ENCODE measurements at places on chromosomes 3 and 15. TPM values are rescaled to one million over a fixed set of nuclear protein-coding genes. Genes with fewer than 3 reads are reported as not detected.
A peak's percentile ranks its signal among the peaks of the same experiment; 100 is the strongest.

GRCh38 chr3:78287085-78287484, 1247.2 kb downstream of the ROBO2 start:
- DNase-seq: no peak

DNA sequence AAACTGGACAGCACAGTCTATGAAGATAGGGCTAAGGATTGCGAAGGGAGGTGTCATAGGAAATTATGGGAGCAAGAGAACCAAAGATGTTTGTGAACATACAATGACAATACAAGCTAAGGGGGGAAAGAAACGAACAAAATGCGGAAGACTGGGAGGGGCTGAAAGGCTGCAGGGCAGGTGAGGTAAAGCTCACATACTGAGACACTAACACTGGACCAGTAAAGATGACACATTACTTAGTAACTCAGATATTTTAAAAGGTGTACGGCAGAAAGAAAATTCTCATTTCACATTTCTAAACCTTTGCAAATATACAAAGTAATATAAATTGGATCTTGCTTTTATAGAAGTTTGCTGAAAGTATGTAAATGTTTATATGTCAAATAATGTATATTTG, 10.1 kb downstream of the CLDND1 start:
- no peak for DNase-seq

DNA sequence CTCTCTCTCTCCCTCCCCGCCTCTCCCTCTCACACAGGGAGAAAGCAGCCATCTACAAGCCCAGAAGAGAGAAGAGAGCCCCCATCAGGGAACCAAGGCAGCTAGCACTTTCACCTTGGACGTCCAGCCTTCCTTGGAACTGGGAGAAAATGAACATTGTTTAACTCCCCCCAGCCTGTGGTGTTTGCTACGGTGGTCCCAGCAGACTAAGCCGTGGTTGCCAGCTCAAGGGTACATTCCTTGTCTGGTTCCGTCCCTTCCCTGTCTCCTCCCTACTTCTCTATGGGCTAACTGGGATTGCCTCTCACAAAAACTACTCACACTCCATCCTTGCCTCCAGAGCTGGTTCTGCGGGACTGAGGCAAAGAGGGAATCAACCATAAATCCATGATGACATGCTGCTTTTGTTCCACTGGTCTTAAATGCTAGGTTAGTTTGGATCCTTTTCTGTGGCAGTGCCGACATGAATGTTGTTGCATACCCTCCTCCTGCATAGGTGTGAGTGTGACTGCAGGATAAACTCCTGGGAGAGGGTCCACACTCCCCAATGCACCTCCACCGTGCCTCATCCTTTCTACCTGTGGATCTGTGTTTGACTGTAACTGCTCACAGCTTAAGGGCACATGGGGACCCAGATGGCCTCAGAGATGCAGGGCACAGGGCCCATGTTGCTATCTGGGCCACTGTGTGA, 12.0 kb downstream of the C3orf22 start:
- no peak for DNase-seq

GRCh38 chr3:126699011-126699410, 5.0 kb upstream of the CHCHD6 start:
- no peak for DNase-seq

- no peak for DNase-seq
Observed at GRCh38 chr15:83784975-83785374, 131.1 kb downstream of the ADAMTSL3 start.

GRCh38 chr15:79032656-79033055, 57.9 kb downstream of the RASGRF1 start:
- DNase-seq: no peak

- DNase-seq: no peak
Observed at GRCh38 chr3:35745351-35745750, 106.0 kb downstream of the ARPP21 start.

- DNase-seq: no peak
Observed at GRCh38 chr15:42157981-42158765, 1.7 kb upstream of the PLA2G4F start.

DNA sequence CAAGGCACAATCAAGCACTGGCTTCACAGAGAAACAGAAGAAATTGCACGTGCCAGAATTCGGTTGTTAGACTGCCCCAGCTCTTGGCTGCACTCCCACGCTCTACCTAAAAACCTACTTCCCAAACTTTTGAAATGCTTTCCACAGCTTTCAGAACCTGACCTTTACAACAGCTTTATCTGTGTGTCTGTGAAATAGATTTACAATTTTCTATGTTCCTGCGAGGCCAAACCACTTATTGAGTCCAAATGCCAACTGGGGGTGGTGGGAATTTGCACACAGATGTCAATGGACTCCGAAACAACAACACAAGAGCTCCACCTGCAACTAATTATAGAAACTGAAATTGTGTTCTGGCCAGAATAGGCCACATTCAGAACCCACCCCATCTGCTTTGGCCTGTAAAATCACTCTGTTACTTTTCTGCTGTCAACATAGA, 44.6 kb downstream of the ERC2 start:
- DNase-seq: no peak

DNA sequence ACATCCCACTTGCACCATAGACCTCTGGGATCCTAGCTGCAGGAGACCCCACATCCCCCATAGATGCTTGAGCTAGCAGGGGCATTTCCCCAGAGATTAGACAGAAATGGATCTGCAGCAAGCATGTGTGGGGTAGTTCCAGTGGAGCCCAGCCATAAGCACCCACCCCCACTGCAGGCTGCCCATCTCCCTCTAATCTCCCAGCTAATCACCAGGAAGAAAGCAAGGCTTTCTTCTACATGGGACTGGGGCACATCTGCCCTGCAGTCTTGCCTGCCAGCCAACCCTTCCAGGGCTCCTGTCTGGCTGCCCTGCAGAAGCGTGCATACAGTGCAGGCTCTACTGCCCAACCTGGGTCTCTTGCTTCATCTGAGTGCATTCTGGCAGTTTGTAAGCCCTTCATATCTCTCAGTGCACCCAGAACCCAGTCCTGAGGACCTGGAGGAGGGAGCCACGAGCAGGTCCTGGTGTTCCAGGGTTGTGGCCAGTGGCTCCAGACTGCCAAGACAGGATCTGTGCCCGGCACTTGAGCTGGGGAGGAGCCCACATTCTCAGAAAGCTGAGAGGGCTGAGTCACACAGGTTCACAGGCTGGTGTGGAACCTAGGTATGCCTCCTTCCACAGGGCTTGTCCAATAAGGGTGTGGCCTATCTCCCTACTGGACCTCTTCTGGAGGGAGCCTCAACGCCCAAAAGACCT, 49.9 kb upstream of the IGSF11 start:
- DNase-seq: no peak

GRCh38 chr15:26887926-26888666, 21.2 kb downstream of the GABRA5 start:
- peak; percentile 33 for DNase-seq

GRCh38 chr3:111864821-111865656, 6.0 kb downstream of the PHLDB2 start:
- DNase-seq: no peak

GRCh38 chr15:68413363-68414205, 18.4 kb downstream of the ITGA11 start:
- DNase-seq: no peak

DNA sequence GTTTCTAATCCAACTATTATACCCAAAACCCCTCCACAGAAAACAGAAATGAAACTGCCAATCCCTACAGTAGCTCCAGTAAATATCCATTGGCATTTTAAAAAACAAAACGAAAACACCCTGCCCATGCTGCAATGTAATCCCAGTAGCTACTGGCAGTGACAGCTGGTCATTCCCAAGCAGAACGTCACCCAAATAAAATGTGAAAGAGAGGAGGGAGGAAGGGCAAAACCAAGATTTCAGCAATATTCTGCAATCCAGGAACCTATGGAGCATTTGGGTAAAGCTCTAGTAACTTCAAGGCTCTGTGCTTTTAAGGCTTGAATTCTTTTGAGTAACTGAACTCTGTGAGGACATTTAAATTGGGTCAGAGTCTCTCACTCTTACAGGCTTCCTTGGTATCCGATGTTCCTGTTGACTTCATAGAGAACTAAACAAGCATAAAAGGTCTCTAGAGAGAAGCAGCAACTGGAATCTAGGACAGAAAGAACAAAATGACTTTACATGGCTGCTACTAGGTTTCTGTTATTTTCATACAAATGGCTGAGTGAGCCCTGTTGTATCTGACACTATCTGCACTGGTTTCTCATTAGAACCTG, 136.2 kb downstream of the TNIK start:
- no peak for DNase-seq

GRCh38 chr3:184718431-184718830, 6.6 kb upstream of the MAGEF1 start:
- no peak for DNase-seq

DNA sequence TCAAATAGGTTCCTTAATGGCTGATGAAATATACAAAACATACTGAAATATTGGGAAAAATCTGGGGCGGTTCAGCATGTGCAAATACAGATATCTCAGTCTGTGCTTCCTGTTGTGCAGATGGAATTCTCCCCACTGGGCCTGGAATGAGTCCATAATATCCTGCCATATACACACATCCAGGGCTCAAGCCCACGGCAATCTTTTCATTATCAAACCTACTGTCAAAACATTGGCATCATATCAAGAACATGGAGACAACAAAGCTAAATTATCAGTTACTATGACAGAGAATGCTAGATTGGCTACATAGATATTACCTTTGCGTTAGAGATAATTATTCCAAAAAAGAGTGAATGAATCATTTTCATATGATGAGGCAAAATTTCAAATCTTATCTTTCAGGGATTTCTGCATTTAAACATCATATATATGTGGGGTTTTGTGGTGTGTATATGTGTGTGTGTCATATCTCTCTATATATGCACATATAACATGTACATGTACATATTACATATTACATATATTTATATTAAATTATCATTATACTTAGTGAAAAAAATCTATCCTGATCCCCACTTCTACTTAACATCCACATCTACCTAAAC, 713.3 kb downstream of the GBE1 start:
- no peak for DNase-seq

DNA sequence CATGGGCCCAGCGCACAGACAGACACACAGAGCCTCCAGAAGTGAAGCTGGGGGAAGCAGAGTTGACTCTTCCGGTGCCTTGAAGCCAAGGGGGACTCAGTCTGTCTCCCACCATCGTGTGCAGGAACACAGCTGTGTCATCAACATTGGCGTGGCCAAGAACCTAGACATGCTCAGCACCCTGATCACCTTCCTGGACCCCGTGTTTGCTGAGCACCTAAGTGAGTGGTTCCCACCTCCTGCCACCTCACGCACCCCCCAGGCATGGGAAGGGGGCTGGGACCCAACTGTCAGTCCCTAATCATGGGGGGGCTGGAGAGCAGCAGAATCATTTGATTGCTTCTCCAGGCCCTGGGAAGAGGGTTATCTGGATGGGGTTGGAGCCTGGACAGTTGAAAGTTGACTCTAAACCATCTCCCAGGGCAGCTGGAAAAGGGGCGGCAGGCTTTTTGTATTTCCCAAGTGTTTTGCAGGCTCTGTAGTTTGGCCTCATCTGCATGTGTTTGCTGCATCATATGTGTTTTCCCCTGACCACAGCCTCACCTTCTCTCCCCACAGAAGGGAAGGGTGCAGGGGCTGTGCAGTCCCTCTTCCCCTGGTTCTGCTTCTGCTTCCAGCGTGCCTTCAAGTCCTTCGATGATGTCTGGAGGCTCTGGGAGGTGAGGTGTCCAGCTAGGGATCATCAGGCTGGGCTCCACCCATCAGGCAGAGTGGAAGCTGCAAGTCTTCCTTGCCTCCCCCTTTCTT, 12.8 kb downstream of the TBC1D21 start:
- DNase-seq: no peak

GRCh38 chr15:70257573-70258248, 160.0 kb upstream of the TLE3 start:
- no peak for DNase-seq

GRCh38 chr3:58173669-58174398, 36.9 kb downstream of the DNASE1L3 start:
- peak; percentile 83 for DNase-seq

GRCh38 chr3:52682016-52682415, 3.7 kb downstream of the PBRM1 start:
- DNase-seq: no peak

- DNase-seq: no peak
Observed at GRCh38 chr3:189229196-189229828, 57.5 kb downstream of the TPRG1 start.

GRCh38 chr3:107235928-107236315, 141.3 kb upstream of the CCDC54 start:
- DNase-seq: peak; percentile 88

DNA sequence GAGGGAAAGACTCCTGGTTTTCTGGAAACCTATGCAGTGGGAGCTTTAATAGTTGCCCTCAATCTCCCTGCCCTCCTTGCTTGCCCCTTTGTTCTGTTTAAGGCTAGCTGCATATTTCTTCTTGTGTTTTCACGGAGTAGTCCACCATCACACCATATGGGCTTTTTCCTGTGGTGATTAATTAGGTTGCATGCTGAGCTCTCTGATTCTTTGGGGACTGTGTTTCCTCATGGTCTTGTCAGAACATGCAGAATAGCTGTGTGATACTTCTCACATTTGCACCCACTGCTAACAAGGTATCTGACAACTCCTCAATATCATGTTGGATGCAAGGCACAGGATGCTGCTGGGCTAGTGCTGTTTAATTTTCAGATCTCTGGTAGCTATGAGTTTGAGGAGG, 139.6 kb downstream of the PTPRG start:
- no peak for DNase-seq

- DNase-seq: no peak
Observed at GRCh38 chr3:107065094-107065861, 312.0 kb upstream of the CCDC54 start.

The EXOG gene
- 20.8 TPM for total RNA-seq

The CPB1 gene
- total RNA-seq: not detected

The SCN11A gene
- total RNA-seq: not detected

The UPK1B gene
- not detected for total RNA-seq

The HRG gene
- not detected for total RNA-seq

The NANOGP8 gene
- total RNA-seq: not detected

The PIERCE2 gene
- total RNA-seq: not detected

The MEIS2 gene
- total RNA-seq: not detected

The CCR2 gene
- total RNA-seq: 6.8 TPM

The CSTA gene
- not detected for total RNA-seq

The CRYGS gene
- total RNA-seq: 4.4 TPM

The NAALADL2 gene
- total RNA-seq: not detected

The CAMK1 gene
- total RNA-seq: 81.0 TPM

The GPR27 gene
- 1.0 TPM for total RNA-seq

The ZNF621 gene
- total RNA-seq: 18.6 TPM

The XCR1 gene
- 0.05 TPM for total RNA-seq

The EIF4E3 gene
- total RNA-seq: 20.3 TPM

The STRA6 gene
- not detected for total RNA-seq

The MAP6D1 gene
- total RNA-seq: 2.1 TPM

The TAGLN3 gene
- 0.33 TPM for total RNA-seq

The CHRNB4 gene
- not detected for total RNA-seq

Data from activated CD4-positive, alpha-beta T cell treated with anti-CD3 and anti-CD28 coated beads, Interleukin-2, amount 10 ng/mL, durations not matched to agents 24 days and 14 days (primary cell).